CD14-positive monocyte (primary cell): ENCODE measurements at places on chromosomes 7 and 10. TPM values are rescaled to one million over a fixed set of nuclear protein-coding genes. Genes with fewer than 3 reads are reported as not detected.

Gene OPN1SW
- polyA plus RNA-seq, result not detected

Gene COL13A1
- not detected for polyA plus RNA-seq

GRCh38 chr10:68156373-68157185, 47.3 kb downstream of the MYPN start:
- peak; percentile 61 for DNase-seq

DNA sequence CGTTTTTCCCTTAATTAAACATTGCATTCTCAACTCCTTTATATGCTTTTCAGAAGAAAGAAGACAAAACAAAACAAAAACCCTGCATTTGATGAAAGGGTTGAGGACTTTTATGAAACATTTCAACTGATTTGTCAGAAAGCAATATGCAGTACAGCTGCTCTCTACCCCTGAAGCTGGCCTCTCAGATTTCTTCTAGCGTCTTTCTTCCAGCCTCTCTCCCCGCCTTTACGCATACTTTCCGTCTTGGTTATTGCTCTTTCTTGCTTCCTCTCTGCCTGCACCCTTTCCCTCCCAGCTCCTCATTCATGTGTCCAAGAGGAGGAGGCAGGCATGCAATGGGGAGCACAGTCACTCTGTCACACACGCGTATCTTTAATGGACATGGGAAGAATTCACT, 91.0 kb upstream of the COL1A2 start:
- DNase-seq, result no peak

- no peak for DNase-seq
Measured at GRCh38 chr10:62019685-62020359, 118.3 kb downstream of the ARID5B start.

DNA sequence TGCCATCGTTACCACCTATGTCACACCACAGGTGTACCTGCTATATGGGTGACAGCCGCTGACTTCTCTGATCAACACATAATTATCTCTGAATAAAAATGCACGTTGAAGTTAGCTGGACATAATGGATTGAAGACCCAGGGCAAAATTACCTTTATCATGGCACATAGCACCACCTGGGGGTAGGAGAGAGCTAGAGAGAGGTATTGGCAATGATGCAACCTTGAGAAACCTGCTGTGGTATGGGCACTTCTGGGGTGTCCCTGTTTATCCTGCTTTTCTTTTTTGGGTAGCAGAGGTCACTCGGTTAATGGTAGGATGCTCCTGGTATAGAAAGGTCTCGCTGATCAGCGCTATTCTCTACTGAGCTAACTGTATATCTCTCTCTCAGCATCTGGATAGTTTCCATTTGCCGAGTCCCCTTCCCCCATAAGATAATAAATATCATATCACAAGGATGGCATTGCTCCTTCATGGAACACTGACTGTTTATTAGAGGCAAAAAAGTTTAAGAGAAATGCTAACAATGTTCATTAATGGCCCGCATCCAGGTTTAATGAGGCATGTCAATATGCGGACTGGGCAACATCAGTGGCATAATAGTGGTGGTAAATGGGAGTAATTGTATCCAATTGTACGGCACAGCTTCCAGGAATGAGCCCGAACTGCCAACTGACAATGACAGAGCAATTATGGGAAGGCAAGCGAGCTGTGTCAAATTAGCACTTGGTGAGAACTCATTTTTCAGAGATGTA, 323.1 kb downstream of the TFEC start:
- no peak for DNase-seq

DNA sequence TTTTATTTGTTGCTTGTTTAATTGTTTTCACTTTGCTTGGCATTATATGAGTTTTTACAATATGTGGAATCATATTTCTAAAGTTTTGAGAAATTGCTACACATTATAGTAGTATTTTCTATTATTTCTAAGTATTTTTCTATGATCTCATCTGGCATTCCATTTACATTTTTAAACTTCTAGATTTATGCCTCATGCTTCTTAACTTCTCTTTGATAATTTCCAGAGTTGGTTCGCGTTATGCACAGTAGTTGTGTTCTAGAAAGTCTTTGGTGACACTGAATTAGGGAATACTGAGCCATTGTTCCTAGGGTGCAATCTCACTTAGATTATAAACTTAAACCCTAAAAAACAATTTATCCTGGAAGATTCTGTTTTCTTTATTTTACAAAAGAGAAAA, 129.2 kb downstream of the GNAI1 start:
- no peak for DNase-seq

DNA sequence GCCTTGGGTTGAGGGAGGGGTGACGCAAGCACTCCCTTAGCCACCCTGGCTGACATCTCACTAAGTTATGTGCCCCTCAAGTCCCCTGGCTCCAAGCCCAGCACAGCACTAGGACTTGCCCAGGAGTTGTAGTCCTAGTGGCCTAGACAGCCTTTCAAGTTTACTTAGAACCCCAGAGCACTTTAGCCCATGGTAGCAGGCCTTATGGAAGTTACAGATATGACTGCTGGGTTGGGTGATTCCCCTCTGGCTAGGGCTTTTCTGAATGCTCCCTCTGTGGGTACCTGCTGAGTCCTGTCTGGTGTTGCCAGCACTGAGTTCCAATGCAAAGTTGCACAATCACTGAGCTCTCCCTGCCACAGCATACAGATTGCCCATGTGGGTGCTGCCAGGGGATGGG, 83.2 kb downstream of the AHCYL2 start:
- no peak for DNase-seq
